Hematopoietic multipotent progenitor cell treated with erythropoietin and hydrocortisone succinate and interleukin-3 and kit ligand, for 15 days (in vitro differentiated cells): ENCODE measurements at places on chromosomes 3 and 15.
A peak's percentile ranks its signal among the peaks of the same experiment; 100 is the strongest.

- no peak for DNase-seq
Measured at GRCh38 chr15:95887666-95888390, 442.7 kb upstream of the NR2F2 start.

- DNase-seq, result no peak
Measured at GRCh38 chr3:179488213-179488612, 36.9 kb upstream of the GNB4 start.

DNA sequence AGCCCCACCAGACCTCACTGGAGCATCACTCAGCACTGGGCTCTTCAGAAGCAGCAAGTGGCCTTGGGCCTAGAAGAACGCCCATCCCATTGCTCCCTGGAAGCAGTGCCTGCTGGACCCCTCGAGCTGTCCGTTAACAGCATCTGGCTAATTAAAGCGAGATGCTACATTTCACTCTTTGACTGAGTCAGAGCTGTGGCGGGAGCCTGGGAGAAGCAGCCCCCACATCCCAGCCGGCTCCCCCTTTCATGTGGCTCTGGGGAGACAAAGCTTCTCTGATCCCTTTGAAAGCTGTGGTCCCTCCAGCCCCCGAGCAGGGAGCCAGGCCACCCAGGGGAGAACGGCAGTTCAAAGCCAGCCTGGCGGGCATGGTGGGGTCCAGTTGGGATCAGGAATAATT is 103.7 kb downstream of the MEGF11 start:
- no peak for DNase-seq

DNA sequence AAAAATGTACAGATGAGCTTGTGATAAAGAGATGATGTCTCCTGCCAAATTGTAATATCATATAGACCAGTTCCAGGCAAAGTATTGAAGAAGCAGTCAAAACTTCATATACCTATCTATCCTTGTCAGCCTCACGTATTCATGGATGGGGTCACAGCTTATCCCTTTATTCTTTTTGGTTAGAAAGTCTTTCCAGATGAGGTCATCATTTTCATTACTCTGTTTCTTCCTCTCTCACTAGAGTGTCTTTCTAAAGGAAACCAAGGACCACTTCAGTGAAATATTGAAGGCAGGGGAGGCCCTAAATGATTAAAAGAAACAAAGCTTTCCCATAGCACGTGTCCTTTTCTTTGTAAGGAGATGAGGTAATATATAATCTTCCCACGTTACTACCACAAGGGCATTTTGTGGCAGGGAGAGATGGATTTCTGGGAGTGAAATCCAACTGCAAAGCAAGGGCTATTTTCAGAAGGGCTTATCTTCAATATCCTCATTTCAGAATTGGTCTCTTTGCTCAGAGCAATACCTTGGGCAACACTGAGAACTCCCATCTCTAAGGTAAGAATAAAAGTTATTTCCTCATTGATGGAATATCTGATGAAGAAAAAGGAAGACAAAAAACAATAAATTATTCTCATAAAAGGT is 260.2 kb downstream of the TIGIT start:
- no peak for DNase-seq

DNA sequence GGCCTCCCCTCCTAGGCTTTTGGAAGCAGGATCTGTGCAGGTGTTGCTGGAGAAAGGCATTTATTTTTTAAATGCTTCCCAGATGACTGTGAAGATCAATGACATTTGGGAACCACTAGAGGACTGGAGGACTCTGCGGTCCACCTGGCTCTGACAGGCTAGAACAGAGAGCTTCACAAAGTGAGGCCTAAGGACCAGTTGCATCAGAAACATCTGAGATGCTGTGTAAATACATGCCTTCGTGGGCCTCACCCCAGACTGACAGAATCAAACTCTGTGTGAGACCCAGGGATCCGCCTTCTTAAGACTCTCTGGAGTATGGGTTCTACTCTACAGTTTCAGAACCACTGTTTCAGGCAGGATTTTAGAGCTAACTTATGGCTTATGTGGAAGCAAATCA is 105.0 kb upstream of the ICE2 start:
- DNase-seq, result no peak

GRCh38 chr3:38114052-38114874 is 22.7 kb downstream of the ACAA1 start:
- DNase-seq, result no peak

DNA sequence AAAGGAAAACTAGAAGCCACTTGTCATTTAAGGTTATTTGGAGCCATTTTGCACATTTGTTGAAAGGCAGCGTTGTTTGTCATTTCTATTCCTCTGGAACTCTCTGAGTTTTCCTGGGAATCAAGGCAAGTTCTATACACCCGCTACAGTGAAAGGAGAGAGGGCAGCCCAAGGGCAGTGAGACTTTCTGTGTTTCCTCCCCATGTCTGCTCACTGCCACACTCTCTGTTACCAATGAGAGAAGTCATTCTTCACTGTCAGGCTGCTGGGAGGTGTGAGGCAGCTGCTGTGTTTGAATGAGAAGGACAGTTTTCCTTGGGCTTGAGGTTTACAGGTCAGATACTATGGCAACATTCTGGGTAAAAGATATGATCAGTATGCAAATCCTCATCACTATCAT is 36.0 kb downstream of the ATP13A5 start:
- DNase-seq, result no peak

GRCh38 chr15:88981244-88982215 is 68.4 kb upstream of the MFGE8 start:
- no peak for DNase-seq

DNA sequence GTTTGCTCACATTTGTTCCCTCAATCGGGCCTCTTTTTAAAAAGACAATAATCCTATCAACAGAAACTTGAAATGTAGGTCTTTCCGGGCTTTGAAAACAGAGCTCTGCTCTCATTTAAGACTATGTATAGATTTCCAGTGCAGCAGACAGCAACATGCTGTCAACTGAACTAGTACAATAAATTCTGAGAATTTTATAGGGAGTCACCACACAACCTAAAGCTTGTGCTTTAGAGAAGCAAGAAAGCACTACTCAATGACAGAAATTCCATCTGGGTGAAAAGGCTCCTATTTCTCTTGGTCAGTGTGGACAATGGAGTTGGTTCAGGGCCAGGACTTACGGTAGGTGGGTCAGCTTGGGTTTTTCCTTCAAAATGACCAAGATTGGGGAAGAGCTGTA is 583.5 kb downstream of the ROBO1 start:
- DNase-seq, result no peak

- no peak for DNase-seq
Measured at GRCh38 chr3:105891101-105891500, 22.3 kb upstream of the CBLB start.

DNA sequence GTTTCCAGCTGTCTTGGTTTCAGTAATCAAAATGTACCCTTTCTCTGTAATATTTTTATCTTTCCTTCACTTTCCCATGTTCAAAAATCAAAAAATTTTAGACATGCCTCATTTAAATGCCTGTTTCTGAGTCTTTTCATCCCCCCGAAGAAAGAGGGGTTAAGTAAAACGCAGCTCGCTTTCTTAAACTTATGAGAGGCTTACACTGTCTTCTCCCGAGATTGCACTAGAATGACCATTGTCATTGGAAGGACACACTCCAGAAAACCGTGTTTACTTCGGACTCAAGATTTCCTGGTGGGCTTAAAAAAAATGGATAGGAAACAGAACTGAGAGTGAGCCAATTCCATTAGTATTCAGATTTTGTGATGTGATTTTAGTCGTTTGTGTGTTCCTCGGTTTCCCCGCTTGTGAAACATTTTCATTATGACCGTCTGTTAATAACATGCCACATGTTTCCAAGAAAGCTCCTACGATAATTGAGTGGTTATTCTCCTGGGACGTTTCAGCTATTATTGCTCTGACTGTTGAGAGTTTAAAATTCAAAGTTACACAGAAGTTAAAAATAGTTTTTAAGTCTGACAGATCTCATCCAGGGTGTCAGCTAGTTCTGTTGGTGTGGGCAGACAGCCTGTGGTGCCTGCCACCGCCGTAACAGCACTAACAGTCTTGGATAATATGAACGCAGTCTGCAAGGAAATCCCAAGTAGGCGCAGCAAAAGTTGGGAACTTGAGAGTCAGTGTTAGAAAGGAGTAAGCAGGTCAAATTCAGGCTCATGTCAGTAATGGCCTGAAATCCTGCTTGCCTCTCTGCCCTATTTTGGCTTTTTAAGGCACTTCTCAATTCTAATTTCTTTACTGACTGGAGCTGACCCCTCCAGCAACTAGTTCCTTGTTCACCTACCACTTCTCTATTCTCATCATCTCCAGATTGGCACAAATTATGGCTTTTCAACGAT is 1.5 kb downstream of the CRYBG3 start:
- DNase-seq, result no peak

GRCh38 chr15:56425976-56426375 is 39.0 kb downstream of the MNS1 start:
- no peak for DNase-seq

- peak; percentile 25 for DNase-seq
Measured at GRCh38 chr3:187112934-187113793, 26.1 kb downstream of the RPL39L start.

GRCh38 chr3:64730681-64731080 is 42.9 kb upstream of the ADAMTS9 start:
- DNase-seq, result no peak

DNA sequence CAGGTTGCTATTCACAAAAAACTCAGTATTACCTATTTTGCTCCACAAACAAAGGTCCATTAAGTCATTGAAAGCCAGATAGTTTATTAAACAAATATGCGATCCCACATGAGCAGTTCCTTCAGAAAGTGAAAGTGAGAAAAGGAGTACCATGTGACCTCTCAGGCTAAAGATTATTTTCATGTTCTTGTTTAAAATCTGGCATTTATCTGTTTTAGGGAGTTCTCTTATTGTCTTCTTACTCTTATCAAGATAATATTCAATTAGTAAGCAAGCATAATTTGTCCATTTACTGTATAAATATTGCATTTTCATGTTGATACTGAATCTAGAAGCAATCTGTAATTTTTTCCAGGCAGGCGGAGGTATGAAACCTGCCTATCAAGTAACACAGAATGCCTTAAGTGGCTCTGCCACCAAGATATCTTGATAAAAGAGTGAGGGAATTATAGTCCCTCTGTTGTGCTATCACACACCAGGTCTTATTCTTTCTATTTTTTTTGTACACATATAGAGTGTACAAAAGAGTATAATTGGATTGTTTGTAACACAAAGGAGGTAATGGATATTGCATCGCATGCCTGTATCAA is 20.1 kb upstream of the PLSCR5 start:
- DNase-seq, result no peak

DNA sequence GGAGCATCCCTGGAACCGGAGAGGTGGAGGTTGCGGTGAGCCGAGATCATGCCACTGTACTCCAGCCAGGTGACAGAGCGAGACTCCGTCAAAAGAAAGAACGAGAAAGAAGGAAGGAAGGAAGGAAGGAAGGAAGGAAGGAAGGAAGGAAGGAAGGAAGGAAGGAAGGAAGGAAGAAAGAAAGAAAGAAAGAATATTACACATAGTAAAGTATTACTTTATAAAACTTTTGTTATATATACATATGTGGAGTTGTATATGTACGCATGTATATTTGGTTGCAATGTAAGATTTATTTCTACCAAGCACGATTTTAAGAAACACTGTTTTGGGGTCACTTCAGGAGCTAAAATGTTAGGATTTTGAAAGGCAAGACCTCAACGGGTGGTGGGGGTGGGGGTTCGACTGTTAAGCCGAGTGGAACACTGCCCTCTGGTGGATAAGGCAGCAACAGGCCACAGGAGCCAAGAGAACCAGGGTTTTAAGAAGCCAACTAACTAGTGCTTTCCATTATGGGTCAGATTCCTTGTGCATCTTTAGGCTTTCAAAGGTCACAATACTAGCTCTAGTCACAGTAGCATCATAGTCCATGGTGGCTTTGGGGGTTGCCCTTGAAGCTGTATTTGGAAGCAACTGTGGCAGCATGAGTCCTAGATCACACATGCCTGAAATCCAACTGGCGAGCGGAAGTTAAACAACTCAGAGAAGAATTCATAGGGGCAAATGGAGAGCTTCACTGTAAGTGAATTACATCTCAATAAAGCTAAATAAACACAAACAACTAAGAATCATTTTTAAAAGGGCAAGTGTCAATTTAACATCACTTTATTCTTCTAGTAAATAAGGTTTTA is 22.5 kb downstream of the GLB1 start:
- peak; percentile 72 for DNase-seq

- peak; percentile 38 for DNase-seq
Measured at GRCh38 chr15:75928680-75929608, 25.3 kb downstream of the FBXO22 start.

DNA sequence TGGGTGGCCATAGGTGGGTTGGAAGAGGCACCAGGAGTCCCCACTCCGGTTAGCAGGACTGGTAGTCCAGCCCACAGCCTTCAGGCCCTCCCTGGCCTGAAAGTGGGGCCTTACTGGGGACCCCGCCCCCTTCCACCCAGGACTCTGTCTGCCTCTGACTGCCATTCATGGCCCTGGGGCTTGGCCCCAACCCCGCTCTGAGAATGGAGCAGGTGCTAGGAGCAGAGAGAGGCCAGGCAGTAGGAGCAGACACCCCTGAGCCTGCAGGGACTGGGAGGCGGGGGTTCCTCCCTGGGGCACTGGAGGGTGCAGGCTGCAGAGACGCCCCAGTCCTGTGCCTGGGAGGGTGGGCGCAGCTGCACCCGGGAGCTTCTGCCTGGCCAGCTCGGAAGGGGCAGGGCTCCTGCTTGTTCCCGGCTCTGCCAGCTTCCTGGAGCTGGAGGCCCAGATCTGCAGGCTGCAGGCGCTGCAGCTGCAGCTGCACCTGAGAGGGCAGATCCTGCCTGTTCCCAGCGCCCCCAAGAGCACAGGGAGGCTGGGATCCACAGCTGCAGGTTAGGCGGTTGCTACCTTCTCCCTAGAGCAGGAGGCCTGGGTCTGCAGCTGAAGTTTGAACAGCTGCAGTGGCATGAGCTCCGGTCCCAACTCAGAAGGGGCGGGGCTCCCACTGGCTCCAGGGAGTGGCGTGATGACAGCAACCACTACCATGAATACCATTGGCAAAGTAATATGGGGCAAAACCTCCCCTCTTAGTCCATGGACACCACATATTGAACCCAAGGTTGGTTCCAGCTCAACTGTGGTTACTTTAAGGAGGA is 194.7 kb downstream of the SQOR start:
- DNase-seq, result no peak

DNA sequence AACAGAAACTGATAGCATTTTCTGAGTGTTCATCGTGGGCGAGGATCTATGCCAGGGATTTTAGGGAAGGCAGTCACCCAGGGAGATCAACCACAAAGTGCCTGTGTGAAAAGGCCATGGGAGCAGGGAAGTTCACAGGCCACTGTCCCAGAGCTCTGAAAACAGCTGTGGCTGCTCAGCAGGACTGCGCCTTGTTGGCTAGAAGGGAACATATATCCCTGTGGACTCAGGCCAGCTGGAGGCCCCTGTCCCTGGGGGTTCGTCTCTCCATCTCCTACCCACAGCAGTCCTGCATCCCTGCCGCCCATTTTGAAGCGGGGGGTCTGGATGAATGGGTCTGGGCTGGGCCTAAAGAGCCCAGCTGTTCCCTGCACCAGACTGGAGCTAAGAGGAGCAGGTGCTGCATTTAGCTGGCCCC is 27.8 kb downstream of the PPCDC start:
- DNase-seq, result no peak
